ENCODE measurements at places on chromosomes 5 and 9.

GRCh38 chr5:113186061-113186460 lies 209.5 kb downstream of the DCP2 start:
- no peak for DNase-seq

DNA sequence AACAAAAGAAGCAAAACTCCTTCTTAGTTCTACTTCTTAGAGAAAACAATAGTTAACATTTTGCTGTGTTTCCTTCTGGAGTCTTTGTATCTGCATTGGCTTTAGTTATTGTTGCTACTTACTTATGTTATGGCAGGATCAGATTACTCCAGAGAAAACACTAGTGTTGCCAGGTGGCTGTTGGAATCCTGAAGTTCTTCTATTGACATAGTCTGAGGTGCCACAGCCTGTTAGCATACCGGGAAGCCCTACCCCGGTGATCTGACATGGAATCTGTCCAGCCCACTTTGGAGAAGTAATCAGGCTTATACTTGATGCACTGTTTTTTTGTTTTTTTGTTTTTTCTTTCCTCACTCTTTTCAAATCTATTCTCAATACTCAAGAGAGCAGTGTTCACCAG lies 68.5 kb upstream of the CEP78 start:
- DNase-seq = no peak

GRCh38 chr5:172905346-172906140 lies 53.7 kb upstream of the RPL26L1 start:
- no peak for DNase-seq

DNA sequence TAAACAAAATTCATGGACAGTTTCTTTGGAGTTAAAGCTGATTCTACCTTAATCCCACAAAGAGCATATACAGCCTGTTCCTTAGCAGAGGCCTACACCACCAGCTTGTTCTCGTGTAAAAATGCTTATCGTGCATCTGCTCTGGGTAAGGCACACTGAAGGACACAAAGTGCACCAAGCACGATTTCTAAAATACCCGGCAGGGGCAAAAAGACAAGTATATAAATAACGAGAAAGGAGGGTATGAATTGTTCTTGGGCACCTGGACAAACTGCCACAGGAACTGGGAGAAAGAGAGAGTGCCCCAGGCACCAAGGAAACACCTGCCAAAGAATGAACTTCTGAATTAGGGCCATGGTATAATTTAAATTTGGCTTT lies 25.3 kb downstream of the NSUN2 start:
- no peak for DNase-seq

- no peak for DNase-seq
Observed at GRCh38 chr5:138065102-138065501, 18.7 kb upstream of the WNT8A start.

DNA sequence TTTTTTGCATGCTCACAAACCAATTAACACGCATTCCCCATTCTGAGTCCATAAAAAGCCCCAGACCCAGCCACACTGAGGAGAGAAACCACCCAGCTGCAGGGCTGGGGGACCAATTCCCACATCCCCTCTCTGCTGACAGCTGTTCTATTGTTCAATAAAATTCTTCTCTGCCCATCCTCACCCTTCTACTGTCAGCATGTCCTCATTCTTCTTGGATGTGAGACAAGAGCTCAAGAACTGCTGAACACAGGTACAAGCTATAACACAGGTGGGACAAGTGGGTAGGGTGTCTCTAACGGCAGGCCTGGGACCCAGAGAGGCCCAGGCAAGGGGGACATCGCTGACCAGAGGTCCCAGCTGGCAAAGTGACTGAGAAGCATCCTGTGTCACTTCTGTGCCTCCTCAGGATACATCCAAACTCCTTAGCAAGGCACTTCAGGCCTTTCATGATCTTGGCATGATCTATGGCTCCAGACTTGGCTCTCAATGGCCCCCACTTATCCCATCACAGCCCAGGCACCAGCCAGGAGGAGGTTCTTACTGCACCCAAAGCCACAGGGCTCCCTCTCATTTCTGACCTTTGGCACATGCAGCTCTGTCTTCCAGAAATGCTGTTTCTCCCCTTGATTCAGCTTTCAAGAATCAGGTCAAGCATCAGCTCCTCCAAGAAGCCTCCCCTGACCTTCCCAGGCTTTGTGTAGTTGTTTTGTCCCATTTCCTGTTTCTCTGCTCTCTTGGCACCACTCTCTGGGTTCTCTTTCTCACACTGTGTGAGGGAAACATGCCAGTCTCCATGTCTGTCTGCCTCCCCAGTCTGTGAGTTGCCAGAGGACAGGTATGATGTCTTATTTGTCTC lies 7.3 kb upstream of the ALDH1B1 start:
- no peak for DNase-seq

GRCh38 chr5:151085517-151086041 lies 4.7 kb upstream of the TNIP1 start:
- no peak for DNase-seq

GRCh38 chr5:133373121-133373870 lies 239.0 kb downstream of the FSTL4 start:
- DNase-seq = peak; percentile 28

- no peak for DNase-seq
Observed at GRCh38 chr9:37407468-37407867, 15.0 kb upstream of the GRHPR start.

- no peak for DNase-seq
Observed at GRCh38 chr5:149277801-149278200, 6.1 kb downstream of the AFAP1L1 start.

DNA sequence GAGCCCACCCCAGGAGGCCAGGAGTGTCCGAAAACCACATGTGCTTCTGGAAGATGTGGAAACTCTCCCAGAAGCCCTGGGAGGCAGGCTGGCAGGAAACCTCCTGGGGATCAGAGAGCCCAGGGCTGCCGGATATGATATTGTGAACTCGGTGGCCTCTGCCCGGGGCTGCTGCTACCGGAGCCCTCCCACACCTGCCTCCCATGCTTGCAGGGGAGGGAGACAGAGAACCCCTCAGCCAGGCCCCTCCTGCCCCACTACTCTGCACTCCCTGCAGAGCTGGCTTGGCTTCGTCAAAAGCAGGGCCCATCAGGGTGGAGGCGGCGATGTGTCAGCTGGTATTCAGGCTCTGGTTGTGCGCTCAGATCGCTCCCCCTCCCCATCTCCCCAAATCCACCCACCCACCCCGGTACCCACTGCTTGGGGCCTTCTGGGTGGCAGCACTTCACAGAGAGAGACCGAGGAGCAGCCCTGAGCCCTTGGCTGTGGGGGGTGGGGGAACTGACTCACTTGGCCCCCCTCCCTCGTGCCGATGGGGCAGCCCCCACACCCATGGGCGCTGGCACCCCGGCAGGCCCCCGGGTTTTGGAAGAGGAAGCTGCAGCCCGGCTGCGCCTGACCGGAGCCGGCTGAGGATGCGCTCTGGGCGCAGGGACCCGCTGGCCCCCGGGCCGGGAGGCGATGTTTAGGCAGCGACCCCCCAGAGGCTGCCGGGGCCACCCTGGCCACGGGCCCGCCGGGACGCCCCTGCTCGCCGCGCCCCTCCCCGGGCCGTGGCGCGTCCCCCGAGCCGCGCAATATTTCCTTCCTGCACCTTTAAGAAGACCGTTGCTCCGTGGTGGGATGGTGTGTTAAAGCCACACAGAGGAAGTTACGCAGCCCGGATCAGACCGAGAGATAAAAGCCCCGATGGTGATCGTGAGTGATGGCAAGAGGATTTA lies 786 bp upstream of the NTNG2 start:
- peak; percentile 80 for DNase-seq

GRCh38 chr9:123437201-123437600 lies 81.2 kb downstream of the CRB2 start:
- no peak for DNase-seq

DNA sequence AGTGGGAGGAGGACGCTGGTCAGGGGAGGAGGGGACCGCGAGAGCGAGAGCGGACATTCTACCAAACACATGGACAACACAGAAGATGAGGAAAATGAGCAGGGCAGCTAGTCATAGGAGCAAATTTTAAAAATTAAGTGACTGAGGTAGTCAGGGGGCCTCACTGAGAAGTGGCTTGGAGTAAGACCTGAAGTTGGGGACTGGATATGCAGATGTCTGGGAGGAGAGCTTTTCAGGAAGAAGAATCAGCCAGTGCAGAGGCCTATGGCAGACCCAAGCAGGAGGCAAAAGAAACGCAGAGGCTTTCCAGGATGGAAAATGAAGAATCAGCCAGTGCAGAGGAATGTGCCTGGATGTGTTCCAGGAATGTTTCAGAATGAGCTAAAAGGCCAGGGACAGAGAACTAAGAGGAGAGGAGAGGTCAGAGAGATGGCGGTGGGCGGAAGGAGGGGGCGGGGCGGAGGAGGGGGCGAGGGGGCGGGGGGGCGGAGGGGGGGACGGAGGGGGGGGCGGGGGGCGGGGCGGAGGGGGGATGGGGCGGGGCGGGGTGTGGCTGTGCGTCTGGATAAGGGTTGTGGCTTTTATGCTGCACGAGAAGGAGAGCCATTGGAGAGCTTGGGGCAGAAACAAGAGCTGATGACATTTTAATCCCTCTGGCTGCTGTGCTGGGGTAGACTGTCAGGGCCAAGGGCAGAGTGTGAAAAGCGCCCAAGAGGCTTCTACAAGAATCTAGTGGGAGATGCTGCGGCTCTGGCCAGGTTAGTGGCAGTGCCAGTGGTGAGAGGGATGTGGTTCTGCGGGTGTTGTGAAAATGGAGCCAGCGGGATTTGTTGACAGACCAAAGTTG lies 129.6 kb downstream of the KCNIP1 start:
- no peak for DNase-seq

DNA sequence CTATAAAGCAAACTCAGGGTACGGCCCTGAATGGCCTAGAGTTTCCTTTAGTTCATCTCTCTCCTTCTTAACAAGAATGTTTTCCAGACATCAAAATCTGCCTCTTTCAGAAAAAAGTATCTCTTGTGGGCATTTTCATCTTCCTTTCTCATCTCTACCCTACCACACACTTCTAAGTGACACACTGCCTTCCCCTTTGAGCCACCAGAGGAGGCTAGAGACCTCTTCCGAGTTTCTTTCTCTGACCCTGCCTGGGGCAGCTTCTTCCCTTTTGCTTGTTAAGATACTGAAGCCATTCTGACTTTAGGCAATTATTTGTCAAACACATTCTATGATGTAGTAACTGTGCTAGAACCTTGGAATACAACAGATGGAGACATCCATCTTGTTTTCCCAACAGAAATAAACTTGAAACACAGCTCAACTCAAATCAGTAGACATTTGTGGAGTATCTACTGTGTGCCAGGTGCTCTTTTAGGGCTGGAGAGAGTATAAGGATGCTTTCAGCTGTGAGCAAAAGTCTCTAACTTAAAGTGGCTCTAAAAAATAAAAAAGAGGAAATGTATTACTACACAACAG lies 8.6 kb upstream of the SV2C start:
- no peak for DNase-seq

GRCh38 chr5:149961186-149961685 lies 678 bp downstream of the SLC26A2 start:
- DNase-seq = no peak

GRCh38 chr9:127077644-127077946 lies 44.8 kb downstream of the ANGPTL2 start:
- DNase-seq = peak; percentile 44

DNA sequence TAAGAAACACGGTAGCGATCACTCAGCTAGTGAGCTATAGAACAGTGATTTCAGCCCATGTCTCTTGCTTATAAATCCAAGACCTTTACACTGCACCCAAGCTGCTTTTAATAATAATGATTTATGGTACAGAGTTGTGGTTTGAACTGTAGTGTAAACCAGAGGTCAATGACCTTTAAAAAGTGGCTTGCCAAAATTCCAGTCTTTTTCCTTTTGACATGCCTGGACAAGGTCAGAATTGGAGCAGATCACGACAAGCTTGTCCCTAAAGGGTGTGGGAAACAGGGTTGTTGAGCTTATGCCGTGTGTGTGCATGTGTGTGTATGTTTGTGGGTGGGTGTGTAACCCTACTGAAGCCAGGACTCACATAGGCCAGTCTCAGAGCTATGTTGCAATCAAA lies 225.3 kb upstream of the CLINT1 start:
- DNase-seq = no peak

- no peak for DNase-seq
Observed at GRCh38 chr5:16579142-16579847, 37.5 kb downstream of the RETREG1 start.

GRCh38 chr9:89778100-89779090 lies 173.6 kb downstream of the GADD45G start:
- no peak for DNase-seq

GRCh38 chr9:135216236-135216635 lies 128.8 kb downstream of the OLFM1 start:
- DNase-seq = no peak

GRCh38 chr5:73808911-73809310 lies 182.9 kb downstream of the ARHGEF28 start:
- no peak for DNase-seq

DNA sequence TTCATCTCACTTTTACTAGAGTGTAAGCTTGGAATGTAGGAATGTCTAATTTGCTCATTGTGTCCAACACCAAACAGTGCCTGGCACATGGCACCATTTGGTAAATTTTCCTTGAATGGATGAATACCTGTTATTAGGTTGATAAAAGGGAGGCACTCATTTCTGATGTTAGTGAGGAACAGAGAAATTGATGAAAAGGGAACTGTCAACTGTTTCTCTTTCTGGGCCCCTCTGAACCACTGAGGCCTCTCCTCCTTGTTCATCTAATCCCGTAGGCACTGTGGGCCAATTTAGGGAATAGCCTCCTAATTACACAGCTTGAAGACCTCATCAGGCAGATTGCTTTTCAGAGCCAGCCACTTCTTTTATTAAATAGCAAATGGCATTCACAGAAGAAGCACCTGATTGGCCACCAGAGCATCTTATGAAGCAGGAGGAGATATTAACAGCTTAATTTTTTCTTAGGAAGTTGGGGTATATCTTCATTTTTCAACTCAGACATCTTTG lies 22.6 kb downstream of the MRRF start:
- no peak for DNase-seq
